ENCODE measurements at places on chromosomes 2 and 18.
A peak's percentile ranks its signal among the peaks of the same experiment; 100 is the strongest.

DNA sequence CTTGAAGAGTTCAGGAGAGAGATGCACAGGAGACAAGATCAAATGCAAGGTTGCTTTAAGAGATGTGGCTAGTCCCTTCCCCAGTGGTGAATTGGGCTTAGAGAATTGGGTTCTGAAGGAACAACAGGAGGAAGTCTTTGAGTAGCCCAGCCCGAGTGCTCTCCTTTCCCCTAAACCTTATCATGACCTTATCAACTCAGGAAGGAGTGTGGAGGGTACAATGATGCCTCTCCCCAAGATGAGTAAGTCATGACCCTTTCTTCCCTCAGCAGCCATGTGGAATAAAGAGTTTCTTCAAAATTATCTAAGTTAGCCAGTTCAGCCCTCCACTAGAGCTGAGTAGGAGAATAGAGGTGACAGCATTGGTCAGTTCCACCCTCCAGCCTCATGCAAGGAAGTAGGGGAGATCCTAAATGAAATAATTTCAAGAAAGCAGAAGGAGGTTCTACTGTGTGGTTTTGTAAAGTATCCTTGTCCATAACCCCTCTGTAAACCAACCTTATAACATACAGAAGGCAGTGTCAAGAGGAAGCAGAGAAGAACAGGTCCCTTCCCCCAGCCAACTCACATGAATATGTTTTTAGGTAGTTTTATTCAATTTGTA is 88.4 kb downstream of the ARHGAP15 start:
- no peak for DNase-seq

DNA sequence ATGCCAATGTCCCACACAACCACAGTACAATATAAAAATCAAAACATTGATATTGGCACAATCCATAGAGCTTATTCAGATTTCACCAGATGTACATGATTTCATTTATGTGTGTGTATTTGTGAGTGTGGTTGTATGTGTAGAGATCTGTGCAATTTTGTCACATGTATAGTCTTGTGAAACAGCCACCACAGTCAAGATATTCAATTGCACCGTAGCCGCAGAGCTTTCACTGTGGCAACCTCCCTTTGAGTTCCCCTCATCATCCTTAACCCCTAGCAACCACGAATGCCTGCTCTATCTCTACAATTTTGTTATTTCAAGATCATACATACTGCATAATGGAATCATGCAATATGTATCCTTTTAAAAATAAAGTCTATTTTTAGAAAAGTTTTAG is 391.3 kb downstream of the SETBP1 start:
- no peak for DNase-seq

DNA sequence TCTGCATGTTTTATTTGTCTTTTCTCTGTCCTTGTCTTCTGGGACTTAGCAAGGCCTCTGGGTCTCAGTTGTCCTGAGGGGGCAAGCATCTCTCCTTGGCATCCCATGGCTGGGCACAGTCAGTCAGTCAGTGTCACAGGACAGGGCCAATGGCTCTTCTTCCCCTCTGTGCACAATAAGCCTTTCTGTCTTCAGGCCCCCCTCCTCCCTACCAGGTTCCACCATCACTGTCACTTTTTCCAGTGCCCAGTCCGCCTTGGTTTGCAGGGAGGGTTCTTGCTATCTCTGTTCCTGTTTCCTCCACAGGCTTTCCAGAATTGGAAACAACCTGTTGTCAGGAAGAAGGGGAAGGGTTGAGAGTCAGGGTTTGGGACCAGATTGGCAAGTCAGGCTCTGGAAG is 1.7 kb upstream of the VAMP5 start:
- DNase-seq, result no peak

DNA sequence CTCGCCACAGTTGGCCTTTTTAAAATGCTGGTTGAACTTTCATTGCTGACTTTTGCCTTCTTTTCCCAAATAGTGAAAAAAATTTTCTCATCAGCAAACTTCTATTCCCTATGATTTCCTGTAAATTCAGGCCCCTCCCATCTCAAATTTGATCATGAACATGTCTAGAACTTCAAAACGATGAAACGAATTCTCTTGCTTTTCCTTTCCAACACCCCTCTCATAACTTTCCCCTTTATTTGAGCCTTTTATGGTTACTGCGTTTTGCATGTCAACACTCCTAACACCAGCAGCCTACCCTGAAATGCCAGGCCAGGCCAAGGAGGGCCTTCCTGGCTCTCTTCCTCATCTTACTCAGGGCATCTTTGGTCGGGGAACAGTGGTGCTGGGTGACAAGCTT is 1.7 kb upstream of the HOXD13 start:
- no peak for DNase-seq

GRCh38 chr2:118763797-118764196 is 83.7 kb downstream of the EN1 start:
- no peak for DNase-seq

GRCh38 chr2:67663776-67664175 is 266.6 kb downstream of the ETAA1 start:
- DNase-seq, result no peak

DNA sequence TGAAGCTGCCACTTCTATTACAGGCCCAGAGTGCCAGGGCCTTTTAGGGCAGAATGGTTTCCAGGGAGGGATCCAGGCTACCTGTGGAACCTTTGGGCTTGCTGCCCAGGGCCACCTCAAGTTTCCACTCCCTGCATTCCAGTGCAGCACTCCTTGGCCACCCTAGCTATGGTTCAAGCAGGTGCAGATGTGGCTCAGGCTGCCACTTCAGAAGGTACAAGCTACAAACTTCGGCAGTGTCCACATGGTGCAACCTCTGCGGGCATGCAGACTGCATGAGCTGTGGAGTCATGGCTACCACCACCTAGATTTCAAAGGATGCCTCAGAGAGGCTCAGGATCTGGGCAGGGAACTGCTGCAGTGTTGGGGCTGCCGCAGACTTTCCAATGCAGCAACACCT is 248.1 kb upstream of the UBE2E3 start:
- no peak for DNase-seq

DNA sequence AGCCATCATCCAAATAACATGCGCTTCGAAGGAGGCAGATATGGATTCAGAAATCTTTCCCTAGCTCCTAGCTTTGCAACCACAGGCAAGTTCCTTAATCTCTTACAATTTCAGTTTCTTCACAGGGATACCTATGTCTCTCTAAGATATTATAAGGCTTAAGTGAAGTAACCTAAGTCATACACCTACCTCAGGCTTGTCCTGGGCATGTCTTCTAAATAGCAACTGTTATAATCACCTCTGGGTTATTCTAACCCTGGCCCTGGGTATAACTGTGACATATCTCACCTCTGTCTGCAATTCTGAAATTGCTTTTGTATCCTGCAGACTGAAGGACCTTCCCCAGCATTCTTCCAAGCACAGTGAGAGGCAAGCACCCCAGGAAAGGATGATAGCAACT is 8.3 kb upstream of the TBC1D8 start:
- no peak for DNase-seq

DNA sequence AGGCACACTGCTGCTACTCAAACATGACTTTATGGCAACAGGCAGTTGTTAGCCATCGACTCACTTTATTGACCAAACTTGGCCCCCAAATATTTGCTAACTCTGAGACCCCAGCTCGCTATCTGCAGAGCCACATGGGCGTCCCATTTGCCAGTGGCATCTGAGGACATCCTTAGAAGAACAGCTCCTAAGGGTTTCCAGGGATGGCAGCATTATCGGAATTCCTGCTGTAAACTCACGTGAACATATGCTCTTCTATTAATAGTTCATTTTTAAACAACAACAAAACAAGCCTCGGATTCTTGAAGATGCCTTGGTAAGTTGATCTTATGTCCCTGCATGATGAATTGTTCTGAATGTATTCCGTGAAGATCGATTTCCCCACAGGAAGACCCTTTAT is 181.0 kb downstream of the LDLRAD4 start:
- no peak for DNase-seq

DNA sequence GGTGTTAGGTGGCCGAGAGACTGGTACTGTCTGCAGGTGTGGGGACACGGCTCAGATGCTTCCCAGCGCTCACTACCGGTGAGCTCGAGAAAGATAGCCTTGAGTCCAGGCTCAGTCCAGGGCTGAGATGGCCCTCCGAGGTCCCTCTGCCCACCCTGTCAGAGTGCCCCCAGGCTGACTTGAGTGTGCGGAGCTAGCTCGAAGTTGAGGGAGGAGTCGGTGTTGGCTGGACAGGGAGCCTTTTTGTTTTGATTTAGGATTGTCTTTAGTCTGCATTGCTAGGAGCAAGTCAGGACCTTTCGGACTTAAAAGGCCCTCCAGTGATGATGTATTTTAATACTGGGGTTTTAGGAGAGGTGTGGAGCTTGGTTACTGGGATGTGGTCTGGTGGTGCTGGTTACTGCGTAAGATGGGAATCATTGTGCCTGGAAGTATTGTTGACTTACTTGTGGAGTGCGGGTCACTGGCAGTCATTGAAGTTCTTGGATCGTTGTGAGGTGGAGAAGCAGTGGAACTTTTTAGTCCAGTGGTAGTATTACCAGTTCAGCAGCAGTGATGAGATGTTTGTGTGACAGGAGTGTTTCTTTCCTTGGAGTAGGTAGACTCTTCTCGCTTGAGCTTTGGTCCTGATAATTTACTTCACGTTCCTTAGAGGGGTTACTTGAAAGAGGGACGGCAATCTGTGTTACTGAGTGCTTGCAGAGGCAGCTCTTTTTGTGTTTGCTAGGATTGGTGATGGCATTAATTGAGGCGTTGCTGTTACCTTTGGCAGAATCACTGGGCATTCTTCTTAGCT is 633 bp downstream of the KIAA1328 start:
- peak; percentile 10 for DNase-seq

DNA sequence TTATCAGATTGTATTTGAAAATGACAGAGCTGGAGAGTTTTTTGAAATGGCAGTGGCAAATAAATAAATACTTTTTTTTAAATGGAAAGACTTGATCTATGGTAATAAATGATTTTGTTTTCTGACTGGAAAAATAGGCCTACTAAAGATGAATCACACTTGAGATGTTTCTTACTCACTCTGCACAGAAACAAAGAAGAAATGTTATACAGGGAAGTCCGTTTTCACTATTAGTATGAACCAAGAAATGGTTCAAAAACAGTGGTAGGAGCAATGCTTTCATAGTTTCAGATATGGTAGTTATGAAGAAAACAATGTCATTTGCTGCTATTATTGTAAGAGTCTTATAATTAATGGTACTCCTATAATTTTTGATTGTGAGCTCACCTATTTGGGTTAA is 30.9 kb downstream of the CD28 start:
- no peak for DNase-seq

GRCh38 chr2:41803361-41803760 is 244.5 kb upstream of the PKDCC start:
- no peak for DNase-seq

- DNase-seq, result no peak
Measured at GRCh38 chr2:224584111-224584784, 915 bp downstream of the CUL3 start.

- DNase-seq, result no peak
Measured at GRCh38 chr2:54668711-54669110, 54.8 kb upstream of the EML6 start.

DNA sequence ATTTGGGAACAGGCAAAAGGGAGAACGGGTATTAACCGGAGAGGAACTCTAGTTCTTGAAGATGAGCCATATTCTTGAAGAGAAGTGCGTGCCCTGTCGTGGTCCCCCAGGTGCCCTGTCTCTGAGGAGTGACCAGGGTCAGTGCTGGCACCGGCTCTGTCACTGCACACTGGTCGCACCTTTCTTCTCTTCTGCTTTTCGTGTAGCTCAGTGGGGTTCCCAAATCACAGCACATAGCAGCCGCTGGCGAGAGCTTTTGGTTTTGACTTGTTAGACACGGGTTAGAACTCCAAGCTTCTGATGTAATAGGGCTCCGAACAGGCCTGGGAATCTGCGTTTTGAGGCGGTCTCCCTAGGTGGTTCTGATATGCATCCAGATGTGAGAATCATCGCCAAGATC is 18.4 kb upstream of the LRRTM1 start:
- DNase-seq, result no peak

Measured in DMS 273 treated with DMSO at 0.1 percent for 48 hours (cell line).